Lower leg skin (tissue), 4 donors: ENCODE measurements at places on chromosomes 5 and 9.

GRCh38 chr5:72464071-72464470 is 43.1 kb downstream of the ZNF366 start:
- no peak for DNase-seq

- DNase-seq: no peak
These were observed 914.4 kb upstream of the SEMA6A start for GRCh38 chr5:117488976-117489500.

GRCh38 chr9:3035579-3036332 is 191.9 kb upstream of the PUM3 start:
- DNase-seq: no peak

GRCh38 chr9:84266087-84266561 is 74.4 kb downstream of the SLC28A3 start:
- DNase-seq: no peak

DNA sequence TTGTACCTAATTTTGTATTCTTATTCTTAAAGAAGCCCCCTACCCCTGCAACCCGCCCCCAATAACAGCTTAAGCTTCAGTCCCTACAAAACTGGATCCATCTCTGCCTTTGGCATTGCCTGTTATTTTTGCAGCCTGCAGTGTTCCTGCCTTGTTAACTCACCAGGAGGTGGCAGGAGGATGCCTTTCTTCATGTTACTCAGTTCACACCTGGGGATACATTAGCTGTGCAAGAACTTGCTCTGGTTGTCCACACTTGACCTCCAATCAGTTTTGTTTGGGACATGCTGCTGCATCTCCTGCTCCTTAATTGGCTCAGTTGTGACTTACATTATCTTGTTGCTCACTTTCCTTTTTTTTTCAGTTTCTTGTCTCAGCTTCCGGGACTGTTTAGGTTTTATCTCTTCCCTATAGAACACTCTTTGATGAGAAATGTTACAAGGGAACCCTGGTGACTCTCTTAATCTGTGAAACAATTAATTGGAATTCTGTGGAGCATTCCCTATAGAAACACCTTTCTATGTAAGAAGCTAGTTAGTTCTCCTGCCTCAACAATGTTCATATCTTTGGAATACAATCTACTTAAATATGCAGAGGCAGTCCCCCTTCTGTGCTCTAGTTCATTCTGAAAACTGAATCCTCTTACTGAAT is 467.7 kb upstream of the ACO1 start:
- DNase-seq: no peak

GRCh38 chr5:58462623-58463230 is 2.8 kb upstream of the PLK2 start:
- DNase-seq: peak; percentile 34

GRCh38 chr5:133565993-133566392 is 46.3 kb downstream of the FSTL4 start:
- no peak for DNase-seq

DNA sequence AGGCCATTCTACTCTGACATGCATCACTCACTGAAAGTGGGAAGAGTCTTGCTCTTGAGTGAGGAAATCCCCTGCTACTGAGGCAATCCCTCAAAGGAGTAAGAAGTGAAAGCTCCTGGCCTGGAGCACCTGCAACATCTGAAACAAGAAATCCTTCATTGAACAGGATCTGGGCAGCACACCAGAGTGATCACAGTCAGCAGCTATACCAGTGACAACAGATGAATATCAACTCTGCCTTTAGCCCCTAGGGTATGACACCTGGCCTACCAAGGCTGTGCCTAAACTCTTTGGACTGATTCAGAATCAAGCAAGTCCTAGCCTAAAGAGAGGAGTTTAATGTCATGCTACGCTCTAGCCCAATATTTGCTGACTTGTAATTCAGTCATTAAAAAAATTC is 156.2 kb upstream of the CCDC152 start:
- no peak for DNase-seq

- no peak for DNase-seq
These were observed 30.0 kb upstream of the ARL14EPL start for GRCh38 chr5:116002116-116002906.

GRCh38 chr5:9015937-9016270 is 530.0 kb downstream of the SEMA5A start:
- no peak for DNase-seq

- no peak for DNase-seq
These were observed 112.8 kb downstream of the C9orf152 start for GRCh38 chr9:110095161-110095595.

DNA sequence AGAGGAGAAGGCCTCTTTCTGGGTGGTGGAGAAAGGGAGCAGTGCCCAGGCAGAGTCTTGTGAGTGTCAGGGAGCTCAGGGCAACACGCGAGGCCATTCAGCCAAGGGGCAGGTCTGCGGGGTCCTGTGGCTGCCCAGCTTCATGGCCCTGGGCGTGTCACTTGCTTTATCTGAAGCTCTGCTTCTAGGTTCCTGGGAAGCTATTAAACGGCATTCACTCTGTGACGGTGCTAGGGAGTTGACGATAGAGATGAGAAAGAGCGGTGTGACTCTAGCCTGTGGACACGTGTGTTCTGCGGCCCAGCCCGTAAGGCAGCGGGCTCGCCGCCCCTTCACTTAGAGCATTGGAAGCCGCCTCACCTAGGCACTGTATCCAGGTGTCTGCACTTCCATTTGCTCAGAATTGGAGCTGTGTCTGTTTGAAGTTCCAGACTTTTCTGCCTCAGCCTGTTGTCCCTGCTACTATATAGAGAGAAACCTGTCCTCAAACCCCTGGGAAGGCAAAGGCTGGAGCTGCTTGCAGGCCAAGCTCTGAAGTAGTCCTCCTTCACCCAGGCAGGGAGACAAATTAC is 88.3 kb downstream of the PHF2 start:
- DNase-seq: no peak

GRCh38 chr5:150108711-150109514 is 22.6 kb upstream of the CSF1R start:
- no peak for DNase-seq

- no peak for DNase-seq
These were observed 3.9 kb downstream of the KYAT1 start for GRCh38 chr9:128877852-128878251.

- DNase-seq: no peak
These were observed 285.8 kb upstream of the ZNF608 start for GRCh38 chr5:125032286-125032685.

DNA sequence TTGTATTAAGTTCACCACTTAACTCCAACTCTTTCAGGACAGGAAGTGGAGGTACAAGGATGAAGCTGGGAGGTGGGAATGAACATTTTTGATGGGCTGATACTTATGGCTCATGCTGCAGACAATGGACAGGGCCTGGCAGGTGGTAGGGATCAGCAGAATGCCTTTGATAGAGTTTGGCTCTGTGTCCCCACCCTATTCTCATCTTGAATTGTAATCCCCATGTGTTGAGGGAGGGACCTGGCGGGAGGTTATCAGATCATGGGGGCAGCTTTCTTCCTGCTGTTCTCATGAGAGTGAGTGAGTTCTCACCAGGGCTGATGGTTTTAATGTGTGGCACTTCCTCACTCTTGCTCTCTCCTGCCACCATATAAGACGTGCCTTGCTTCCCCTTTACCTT is 87.3 kb upstream of the PRLR start:
- no peak for DNase-seq

DNA sequence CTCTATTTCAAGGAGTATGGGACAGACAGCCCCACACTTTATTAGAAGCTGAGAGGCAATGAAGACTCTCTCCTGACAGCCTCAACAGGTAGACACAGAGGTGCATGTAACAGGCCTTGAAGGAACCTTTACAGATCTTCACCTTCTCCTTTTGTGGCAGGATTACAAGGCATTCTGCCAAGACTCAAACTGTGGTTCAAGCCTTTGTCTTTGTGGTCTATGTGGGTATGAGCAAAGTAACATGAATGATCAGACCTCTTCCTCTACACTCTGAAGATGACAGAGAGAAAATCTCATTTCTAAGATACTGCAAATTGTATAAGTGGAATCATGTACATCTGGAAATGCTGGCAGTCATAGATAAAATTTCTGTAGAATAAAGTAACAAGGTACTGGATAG is 346.9 kb downstream of the CDH9 start:
- DNase-seq: no peak

DNA sequence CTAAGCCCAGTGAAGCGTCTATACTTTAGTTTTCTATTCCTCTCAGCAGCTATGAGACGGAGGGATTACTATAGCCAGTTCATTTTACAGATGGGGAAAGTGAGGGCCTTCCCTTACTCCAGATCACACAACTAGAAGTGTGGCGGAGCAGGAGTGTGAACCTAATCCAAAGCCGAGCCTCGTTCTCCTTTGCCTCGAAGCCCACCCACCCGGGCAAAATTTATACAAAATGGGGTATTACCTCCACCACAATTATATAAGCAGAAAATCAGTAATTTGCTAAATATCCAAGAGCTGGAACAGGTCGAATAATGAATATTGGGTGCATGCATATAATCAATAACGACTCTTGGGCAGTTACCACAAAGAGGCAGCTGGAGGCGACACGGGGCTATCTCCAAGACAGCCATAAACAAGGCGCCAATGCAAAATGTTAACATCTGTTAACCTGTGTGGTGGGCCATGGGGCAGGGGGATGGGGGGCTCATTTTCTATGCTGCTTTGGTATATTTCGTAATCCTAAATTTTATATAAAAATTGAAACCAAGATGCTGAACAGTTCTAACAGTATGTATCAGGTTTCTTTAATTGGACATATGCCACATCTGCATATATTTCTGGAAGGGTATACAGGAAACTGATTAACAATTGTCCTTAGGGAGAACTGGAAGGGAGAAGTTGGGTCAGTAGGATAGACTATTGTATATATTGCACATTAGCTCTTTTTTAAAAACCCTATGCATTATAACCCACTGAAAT is 1.2 kb upstream of the RNF44 start:
- no peak for DNase-seq

DNA sequence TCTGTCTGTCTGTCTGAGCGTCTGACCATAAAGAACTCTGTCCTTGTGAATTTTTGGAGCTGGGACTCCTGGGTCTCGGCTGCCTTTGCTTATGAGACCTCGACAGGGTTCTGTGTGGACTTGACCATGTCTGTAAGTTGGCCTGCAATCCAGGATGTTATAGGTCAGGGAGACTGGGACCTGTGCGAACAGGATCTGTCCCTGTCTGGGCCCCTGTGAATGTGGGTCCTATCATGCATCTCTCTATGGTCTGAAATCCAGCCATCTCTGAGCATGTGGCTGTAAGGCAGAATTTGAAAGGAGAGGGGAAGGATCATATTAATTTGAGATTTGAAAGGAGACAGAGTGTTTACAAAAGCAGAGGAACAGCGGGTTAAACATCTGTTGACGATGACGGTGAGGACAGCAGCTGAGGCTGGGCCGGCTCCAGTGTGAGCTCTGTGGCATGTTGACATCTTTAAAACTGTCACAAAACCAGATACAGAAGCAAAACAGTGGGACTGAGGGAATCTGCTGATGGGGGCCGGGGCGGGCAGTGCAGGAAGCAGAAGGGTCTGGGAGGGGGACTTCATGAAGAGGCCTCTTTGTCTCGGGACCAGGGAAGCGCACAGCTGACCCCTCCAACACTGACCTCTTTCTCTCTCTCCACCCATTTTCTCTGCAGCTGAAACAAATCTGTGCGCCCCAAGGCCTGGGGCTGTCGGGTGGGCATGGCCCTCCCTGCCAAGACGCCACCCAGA is 19.1 kb upstream of the MVB12B start:
- DNase-seq: peak; percentile 63

- no peak for DNase-seq
These were observed 179.0 kb downstream of the MAN2A1 start for GRCh38 chr5:109868737-109869136.

DNA sequence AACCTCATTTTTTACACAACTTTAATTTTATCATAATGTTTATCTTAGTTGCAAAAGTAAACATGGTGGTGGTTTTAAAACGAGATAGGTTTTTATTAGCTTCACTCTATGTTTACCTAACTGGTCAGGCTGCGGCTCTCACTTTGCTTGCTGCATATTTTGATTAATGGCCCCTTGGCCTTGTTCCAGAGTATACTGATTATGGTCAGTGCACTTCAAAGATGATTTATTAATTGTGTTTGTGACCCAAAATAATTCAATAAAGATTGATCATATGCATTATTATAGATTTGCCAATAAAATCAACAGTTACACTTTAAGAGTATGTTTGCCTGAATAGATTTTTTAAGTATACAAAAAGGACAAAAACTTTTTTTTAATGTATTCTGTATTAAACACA is 188.0 kb downstream of the XRCC4 start:
- DNase-seq: no peak

DNA sequence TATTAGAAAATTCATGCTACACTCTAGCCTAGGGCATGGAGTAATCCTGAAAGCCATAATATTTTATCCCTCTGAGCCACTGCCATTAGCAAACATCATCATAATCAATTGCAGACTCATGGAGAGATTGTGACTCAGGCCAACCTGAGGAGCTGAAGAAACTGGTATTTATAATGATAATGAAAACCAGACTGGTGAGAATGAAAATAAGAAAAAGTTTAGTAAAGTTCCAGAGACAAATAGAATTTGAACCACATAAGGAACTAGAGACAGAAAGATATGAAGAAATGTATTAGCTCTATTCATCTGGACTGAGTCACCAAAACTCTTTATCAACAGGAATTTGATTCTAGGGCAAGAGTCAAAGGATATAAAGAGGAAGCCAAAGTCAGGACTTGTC is 158.7 kb downstream of the DRD1 start:
- DNase-seq: no peak

DNA sequence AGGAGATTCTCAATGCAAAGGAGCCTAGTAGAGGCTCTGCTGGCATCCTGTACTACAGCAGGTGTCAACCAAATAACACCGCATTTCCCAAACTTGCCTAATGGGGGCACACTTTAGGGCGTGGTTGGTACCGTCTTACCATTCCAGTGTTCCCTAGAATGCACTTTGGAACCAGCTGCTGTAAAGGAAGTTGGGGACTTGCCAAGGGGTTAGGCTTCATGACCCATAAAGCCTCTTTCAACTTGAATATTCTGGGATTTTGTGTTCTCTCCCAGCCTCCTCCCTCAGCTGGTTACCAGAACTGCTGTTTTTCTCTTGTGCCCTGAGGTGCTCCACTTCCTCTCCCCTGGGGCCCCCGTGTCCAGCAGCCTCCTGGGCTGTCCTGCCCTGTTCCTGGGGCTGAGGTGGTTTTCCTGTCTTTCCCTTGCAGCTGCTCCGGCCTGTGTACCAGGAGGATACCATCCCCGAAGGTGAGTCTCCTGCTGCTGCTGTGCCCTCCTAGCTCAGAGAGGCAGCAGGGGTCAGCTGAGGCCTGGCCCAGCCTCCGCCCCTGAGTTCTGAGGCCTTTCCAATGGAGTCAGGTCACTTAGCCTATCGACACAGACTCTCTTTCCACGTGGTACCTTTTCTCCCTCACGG is 44.7 kb downstream of the RGS3 start:
- no peak for DNase-seq

GRCh38 chr5:4630031-4630430 is 510.1 kb upstream of the ADAMTS16 start:
- DNase-seq: no peak
